Activated CD4-positive, alpha-beta T cell treated with anti-CD3 and anti-CD28 coated beads for 36 hours (primary cell): ENCODE measurements at places on chromosomes 5 and 9. TPM values are rescaled to one million over a fixed set of nuclear protein-coding genes. Genes with fewer than 3 reads are reported as not detected.

DNA sequence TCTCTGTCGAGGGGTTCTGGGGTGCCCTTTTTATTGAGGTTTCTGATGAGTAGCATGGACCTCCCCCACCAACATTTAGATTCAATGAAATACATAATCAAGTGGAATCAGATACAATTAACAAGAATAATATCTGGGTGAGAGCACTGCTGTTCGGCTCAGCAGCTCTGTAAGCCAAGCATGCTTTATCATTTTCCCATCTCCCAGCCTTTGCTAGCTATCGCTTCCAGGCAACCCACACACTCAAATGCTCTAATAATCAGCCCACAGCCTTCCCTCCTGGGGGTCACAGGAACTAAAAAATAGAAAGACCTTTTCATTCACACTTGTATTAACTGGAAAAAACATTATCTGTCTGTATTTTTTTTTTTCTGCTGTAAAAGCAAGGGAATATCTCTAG, 8.9 kb downstream of the PLPPR1 start:
- H3K27ac ChIP-seq = no peak overlapping the region
- H3K36me3 ChIP-seq = no peaks in the 10 kb centered on the region
- H3K27me3 ChIP-seq = no peaks in the 10 kb centered on the region
- H3K4me3 ChIP-seq = no peak overlapping the region
- DNase-seq = no peak

GRCh38 chr5:31401691-31402090, 130.2 kb downstream of the DROSHA start:
- no peak overlapping the region for H3K4me3 ChIP-seq
- H3K4me1 ChIP-seq = no peaks in the 10 kb centered on the region
- H3K27me3 ChIP-seq = no peaks in the 10 kb centered on the region

UNC5A gene
- total RNA-seq = not detected

- H3K27me3 ChIP-seq = no peaks in the 10 kb centered on the region
- H3K4me1 ChIP-seq = no peaks in the 10 kb centered on the region
- H3K36me3 ChIP-seq = peaks cover 26% of the 10 kb centered on the region
- no peak for DNase-seq
- no peak overlapping the region for H3K27ac ChIP-seq
These were observed 202.8 kb downstream of the CWC27 start for GRCh38 chr5:64971513-64971912.

- no peaks in the 10 kb centered on the region for H3K36me3 ChIP-seq
- H3K4me3 ChIP-seq = no peak overlapping the region
- H3K4me1 ChIP-seq = no peaks in the 10 kb centered on the region
These were observed 34.1 kb upstream of the ADAMTS2 start for GRCh38 chr5:179379321-179379890.

DNA sequence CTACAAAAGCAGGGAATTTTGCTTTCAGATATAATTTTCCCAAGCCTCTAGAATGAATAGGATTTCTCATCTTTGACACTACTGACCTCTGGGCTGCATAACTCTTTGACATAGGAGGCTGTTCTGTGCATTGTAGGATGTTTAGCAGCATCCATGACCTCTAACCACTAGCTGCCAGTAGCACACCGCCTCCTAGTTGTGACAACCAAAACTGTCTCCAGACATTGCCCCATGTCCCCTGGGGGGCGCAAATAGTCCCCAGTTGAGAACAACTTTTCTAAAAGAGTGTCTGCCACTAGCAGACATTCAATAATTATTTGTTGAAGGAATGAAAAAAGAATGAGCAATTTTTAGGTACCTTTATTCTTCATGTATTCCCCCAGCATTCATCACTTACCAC, 51.8 kb downstream of the POU4F3 start:
- H3K27me3 ChIP-seq = no peaks in the 10 kb centered on the region
- H3K4me1 ChIP-seq = no peaks in the 10 kb centered on the region
- no peak for DNase-seq

GRCh38 chr5:135008981-135009735, 24.9 kb downstream of the PITX1 start:
- no peaks in the 10 kb centered on the region for H3K36me3 ChIP-seq
- no peaks in the 10 kb centered on the region for H3K4me1 ChIP-seq
- no peak overlapping the region for H3K27ac ChIP-seq
- no peak for DNase-seq
- H3K4me3 ChIP-seq = no peak overlapping the region
- no peaks in the 10 kb centered on the region for H3K27me3 ChIP-seq

DNA sequence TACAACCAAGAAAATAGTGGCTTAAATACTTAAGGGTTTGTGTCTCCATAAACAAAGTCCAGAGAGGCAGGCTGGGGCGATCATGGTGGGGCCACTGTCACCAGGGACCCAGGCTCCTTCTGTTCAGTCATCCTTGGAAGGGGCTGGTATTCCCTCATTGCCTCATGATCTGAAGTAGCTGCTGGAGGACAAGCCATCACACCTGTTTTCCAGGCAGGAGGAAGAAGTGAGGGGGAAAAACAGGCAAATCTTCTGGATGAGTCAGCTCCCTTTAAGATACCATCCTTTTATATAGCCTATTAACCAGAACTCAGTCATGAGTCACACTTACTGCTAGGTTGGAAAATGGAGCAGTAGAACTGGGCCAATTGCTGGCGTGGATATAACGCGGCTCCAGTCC, 92.3 kb downstream of the DAP start:
- no peak overlapping the region for H3K4me3 ChIP-seq
- H3K27me3 ChIP-seq = no peaks in the 10 kb centered on the region
- no peaks in the 10 kb centered on the region for H3K36me3 ChIP-seq
- H3K4me1 ChIP-seq = no peaks in the 10 kb centered on the region

DNA sequence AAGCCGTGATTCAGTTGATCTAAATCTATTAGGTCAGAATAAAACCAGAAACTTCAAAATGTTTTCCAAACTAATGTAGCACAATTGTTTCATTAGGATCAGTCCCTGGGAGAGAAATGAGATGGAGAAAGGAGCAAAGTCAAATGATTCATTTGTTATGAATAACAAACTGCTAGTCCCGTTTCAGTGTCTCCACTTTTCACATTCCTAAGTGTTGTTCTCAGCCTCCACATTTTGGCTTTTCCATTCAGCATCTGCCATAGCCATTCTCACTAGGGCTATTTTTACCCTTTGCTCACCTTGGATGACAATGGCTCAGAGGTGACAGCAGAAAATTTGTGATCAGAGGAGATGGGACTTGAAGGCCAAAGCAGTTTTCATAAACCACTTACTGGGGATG, 314.1 kb upstream of the KIF2A start:
- no peak overlapping the region for H3K4me3 ChIP-seq
- peaks cover 2% of the 10 kb centered on the region for H3K27me3 ChIP-seq
- H3K27ac ChIP-seq = no peak overlapping the region
- no peaks in the 10 kb centered on the region for H3K36me3 ChIP-seq

GRCh38 chr5:90440644-90441043, 31.1 kb upstream of the CETN3 start:
- peak overlapping the region; percentile 51 for H3K4me3 ChIP-seq
- H3K4me1 ChIP-seq = peaks cover 4% of the 10 kb centered on the region
- H3K27ac ChIP-seq = no peak overlapping the region
- no peak for DNase-seq
- H3K36me3 ChIP-seq = no peaks in the 10 kb centered on the region

DNA sequence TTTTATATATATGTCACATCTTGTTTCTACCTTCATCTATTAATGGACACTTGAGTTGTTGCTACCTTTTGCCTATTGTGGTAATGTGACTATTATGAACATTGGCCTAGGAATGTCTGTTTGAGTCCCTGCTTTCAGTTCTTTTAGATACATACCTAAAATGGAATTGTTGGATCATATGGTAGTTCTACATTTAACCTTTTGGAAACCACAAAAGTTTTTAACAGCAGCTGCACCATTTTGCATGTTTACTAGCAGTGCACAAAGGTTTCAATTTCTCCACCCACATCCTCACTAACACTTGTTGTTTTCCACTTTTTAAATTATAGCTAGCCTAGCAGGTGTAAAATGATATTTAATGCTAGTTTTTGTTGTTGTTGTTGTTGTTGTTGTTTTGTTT, 88.4 kb downstream of the GALNT10 start:
- no peaks in the 10 kb centered on the region for H3K27me3 ChIP-seq
- peaks cover 28% of the 10 kb centered on the region for H3K4me1 ChIP-seq
- H3K4me3 ChIP-seq = no peak overlapping the region
- peaks cover 12% of the 10 kb centered on the region for H3K36me3 ChIP-seq

GRCh38 chr9:91162784-91163443, 198.8 kb downstream of the AUH start:
- DNase-seq = peak; percentile 83
- H3K4me3 ChIP-seq = peak overlapping the region; percentile 67
- H3K27me3 ChIP-seq = no peaks in the 10 kb centered on the region
- no peaks in the 10 kb centered on the region for H3K36me3 ChIP-seq
- H3K4me1 ChIP-seq = peaks cover 47% of the 10 kb centered on the region

DNA sequence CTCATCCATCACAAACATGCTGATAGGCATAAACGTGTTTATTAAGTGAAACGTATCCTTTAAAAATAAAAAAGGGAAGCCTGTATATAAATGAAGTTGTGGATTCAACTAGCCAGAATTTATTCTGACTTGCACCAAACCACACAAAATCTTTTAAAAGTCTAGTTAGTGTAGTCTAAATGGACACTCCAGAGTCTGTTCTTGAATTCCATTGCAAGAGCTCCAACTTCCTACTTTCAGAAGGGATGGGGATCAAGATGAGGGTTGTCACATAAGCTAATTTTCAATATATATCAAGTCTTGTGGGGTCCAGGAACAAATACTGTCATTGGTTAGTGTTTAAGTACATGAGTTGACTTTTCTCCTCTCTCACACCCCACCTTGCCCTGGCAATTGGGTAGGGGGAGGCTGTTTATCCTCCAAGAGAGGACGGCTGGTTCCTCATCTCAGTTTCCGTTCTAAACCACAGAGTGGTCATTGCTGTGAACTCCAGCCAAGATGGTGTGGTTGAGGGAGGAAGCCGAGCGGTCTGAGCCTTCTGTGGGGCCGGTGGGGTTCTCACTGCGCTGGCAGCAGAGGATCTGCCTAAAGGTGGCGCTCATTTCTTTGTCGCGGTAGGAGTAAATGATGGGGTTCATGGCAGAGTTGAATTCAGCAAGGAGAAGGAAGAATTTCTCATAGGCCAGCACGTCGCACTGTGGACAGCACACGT, 163.2 kb downstream of the LPAR1 start:
- H3K36me3 ChIP-seq = no peaks in the 10 kb centered on the region
- H3K4me1 ChIP-seq = no peaks in the 10 kb centered on the region
- H3K27me3 ChIP-seq = peaks cover 13% of the 10 kb centered on the region
- DNase-seq = peak; percentile 16
- no peak overlapping the region for H3K27ac ChIP-seq
- H3K4me3 ChIP-seq = no peak overlapping the region

CDC20B gene
- not detected for total RNA-seq

- H3K4me1 ChIP-seq = peaks cover 15% of the 10 kb centered on the region
- H3K4me3 ChIP-seq = no peak overlapping the region
- H3K36me3 ChIP-seq = peaks cover 72% of the 10 kb centered on the region
- H3K27me3 ChIP-seq = no peaks in the 10 kb centered on the region
These were observed 25.9 kb downstream of the MTRR start for GRCh38 chr5:7894860-7895259.

PCDHA13 gene
- total RNA-seq = not detected

GRCh38 chr5:160039810-160040470, 31.0 kb downstream of the TTC1 start:
- peaks cover 39% of the 10 kb centered on the region for H3K36me3 ChIP-seq
- H3K27me3 ChIP-seq = no peaks in the 10 kb centered on the region
- DNase-seq = no peak
- H3K4me3 ChIP-seq = no peak overlapping the region
